ELF-1 (cell line): ENCODE measurements at places on chromosomes 3 and 15.

GRCh38 chr15:95996494-95996893 is 334.0 kb upstream of the NR2F2 start:
- no peak for DNase-seq

GRCh38 chr3:20344400-20344959 is 158.5 kb upstream of the SGO1 start:
- no peak for DNase-seq

DNA sequence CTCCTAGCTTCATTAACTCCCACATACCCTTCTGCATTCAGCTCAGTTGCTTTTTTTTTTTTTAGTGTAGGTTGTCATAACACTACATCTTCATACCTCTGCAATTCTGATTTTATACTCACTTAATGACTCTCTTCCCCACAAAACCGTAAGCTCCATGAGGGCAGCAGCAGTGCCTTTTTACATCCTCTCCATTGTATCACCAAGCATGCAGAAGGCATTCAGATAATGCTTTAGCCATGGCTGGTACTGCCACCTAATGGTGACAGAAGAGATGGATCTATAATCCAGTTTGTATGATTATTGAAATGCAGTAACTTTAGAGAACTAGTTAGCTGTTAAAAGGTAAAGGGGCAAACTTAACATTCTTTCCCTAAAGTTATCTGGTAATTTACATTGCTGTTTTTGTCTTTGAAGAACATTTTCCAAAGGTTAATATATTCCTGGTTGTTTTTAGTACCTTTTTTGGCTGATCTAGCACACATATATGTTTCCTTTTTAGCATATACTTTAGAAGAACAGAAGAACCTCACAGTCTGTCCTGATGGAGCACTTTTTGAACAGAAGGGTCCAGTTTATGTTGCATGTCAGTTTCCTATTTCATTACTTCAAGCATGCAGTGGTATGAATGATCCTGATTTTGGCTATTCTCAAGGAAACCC is 36.8 kb downstream of the ATP1B3 start:
- no peak for DNase-seq

DNA sequence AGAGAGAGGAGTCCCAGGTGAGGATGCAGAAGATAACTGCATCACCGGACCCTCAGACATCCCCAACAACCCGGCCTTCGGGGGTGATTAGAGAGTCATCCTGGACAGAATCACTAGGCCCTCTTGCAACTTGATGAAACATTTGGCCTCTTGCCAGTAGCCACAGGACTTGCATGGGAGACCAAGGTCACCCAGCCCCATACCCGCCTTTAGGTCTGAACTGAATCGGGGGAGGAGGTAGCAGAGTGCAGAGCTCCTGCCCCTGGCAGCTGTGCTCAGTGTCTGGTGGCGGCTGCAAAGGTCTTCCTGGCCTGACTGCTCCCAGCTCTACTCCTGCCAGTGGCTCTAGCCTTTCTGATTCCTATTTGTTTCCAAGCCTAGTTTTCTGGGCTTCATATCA is 12.4 kb downstream of the PIF1 start:
- peak; percentile 35 for DNase-seq

GRCh38 chr3:89699771-89700170 is 592.4 kb downstream of the EPHA3 start:
- no peak for DNase-seq

DNA sequence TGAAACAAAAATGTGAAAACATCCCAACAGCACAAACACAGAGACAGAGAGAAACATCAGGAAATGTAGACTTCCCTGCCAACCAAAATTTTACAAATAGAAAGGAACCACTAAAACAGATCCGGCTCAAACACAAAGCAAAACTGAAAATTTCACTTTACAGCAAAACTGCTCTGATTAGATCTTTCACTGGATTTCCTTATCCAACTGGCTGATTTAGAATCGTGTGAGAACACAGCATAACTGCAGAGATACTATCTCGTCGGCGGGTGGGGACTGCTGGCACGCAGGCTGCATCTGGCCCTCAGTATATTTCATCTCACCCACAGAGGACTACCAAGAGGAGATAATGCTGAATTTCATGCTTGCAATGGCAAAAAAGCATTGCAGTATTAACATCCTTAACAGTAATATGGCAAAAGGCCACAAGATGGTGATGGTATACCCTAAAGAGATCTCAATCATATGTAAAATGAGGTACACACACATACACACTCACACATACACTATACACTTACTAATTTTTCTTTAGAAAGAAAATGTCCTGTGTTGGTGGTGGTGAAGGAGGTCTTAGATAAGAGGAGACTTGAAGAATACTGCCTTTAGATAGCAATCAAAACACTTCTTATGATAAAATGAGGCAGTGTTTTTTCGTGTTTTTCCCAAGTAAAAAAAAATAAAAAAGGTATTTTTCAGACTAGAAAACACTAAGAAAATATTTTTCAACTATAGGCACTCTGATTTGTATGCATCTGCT is 10.6 kb upstream of the LEO1 start:
- DNase-seq, result peak; percentile 8

DNA sequence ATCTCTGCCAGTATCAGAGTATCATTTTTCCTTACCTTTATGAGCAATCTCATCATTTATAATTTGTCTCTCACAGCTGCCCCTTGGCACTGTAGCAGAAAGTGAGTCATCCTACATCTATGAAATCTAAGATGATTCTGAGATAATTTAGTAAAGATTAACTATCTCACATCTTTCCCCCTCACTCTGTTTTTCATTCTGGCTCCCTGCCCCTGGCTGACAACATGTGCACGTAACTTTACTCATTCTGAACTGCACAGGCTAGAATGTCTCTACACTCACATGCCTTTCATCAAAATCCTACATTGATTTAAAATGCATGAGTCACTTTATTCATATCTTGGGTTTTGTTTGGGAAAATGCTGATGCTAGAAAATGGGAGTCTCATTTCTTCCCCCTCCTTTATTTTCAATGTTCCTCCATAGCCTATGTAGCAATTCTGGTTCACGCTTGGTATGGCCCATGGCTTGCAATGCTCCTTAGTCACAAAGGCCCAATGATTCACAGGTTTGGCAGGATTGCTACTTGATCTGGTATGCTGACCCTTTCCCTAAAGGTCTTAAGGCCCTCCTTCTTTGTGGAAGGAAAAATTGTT is 838.5 kb downstream of the TUSC7 start:
- no peak for DNase-seq

- no peak for DNase-seq
Measured at GRCh38 chr15:70486451-70487386, 276.6 kb downstream of the UACA start.

- DNase-seq, result no peak
Measured at GRCh38 chr3:48320996-48321395, 12.5 kb downstream of the SPINK8 start.

- no peak for DNase-seq
Measured at GRCh38 chr3:119913021-119913420, 131.1 kb downstream of the NR1I2 start.

GRCh38 chr3:13427662-13428603 is 7.8 kb upstream of the NUP210 start:
- no peak for DNase-seq

DNA sequence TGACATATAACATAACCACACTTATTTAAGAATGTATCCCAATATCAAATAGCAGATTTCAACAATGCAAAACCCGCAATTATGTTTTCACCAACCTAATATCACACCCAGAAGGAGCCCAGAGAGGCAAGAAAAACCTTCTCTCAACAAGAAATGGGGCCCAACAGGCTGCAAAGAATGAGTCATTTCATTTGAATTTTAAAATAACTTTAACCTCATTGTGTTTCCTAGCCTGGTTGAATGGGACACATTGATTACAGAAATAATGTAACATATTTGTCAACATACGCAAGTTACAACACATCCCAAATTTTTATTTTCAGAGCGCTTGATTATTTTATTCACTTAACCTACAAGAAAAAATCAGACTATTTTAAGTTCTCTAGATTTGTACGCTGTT is 365.1 kb upstream of the SLCO3A1 start:
- no peak for DNase-seq

DNA sequence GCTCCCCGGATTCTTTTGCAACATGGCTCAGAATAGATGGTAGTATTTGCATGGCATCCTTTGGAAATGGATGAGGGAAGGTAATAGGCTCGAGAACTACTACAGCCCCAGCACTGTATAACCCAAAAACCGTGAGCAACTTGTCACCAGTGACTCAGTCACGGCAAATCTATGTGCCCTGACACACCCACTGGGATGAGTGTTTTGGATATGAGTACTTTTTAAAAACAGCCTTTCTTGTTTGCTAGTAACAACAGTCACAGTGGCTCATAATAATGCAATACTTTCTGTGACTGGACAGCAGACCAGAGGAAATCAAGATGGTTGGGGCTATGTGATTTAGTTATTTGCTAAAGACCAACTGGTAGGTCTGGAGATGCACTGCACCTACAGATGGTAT is 299.6 kb downstream of the ULK4 start:
- no peak for DNase-seq

DNA sequence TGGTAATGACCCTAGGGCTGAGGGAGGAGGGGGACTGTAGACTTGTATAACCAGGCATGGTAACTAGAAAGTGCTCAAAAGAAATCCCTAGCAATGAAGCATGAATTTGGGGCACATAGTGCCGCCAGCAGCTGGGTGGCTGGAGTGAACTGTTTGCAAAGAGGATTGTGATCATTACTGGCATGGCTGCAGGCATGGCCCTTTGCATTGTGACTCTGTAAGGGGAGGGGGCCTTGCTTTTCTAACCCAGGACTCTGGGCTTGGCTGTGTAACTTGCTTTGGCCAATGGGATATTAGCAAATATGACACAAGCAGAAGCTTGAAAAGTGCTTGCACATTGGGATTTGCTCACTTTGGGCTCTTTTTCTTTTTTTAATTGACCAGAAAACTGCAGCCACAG is 112.5 kb upstream of the RAD18 start:
- DNase-seq, result no peak

DNA sequence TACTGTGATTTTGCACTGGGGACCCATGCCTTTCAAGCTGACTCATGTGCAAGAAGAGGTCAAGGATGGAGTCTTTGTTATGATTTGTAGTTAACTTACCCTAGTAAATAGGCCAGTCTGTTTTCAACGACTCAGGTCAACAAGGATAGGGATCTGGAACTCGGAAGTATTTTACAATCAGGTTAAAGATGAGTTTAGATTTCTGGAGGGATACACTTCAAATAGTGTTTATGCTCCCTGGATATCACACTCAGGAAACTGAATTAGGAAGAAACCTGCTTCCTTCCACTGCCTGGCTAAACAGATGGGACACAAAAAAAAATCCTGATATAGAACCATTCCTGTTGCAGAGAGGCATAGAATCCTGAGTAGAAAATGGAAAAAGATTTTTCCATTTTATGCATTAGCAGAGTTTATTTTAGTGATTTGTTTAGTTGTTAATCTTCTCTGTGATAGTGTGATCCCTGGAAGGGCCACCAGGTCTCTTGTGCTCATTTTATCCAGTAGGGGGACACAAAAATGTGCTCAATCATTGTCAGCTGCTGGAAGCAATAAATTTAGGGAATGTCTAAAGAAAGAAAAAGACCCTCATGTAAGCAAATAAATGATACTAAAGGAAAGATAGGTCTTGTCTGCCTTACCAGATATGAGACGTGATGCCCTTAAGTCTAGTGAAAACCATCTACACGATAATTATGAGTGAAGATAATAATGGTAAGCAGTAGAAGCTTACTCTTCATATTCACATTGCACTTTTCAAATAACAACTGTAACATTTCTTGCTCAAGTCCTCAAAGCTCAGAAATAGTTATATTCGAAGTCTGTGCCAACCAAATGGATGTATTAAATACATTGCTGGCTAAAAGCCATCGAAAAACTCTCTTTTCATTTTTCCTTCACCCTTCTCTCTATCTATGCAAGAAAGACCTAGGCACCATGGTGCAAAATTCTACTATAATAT is 452.1 kb upstream of the KCNMB2 start:
- no peak for DNase-seq
